ENCODE measurements at places on chromosomes 2 and 18.
A peak's percentile ranks its signal among the peaks of the same experiment; 100 is the strongest.

- DNase-seq = no peak
Observed at GRCh38 chr2:85674417-85674816, 6.4 kb upstream of the SFTPB start.

- DNase-seq = no peak
Observed at GRCh38 chr18:3051718-3052410, 38.9 kb upstream of the LPIN2 start.

GRCh38 chr18:37935086-37935485 is 369.5 kb upstream of the CELF4 start:
- DNase-seq = no peak

DNA sequence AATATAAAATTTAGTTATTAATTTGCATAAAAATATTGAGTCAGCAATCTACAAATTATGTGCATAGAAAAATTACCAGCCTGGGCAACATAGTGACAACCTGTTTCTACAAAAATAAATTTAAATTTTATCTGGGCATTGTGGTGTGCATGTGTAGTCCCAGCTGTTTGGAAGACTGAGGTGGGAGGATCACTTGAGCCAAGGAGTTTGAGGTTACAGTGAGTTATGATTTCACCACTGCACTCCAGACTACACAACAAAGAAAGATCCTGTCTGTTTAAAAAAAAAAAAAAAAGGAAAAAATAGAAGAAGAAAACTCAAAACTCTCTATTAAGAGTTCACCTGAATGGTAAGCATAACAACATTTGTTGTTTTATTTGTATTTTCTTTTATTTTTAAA is 1048.4 kb upstream of the CDH2 start:
- no peak for DNase-seq

DNA sequence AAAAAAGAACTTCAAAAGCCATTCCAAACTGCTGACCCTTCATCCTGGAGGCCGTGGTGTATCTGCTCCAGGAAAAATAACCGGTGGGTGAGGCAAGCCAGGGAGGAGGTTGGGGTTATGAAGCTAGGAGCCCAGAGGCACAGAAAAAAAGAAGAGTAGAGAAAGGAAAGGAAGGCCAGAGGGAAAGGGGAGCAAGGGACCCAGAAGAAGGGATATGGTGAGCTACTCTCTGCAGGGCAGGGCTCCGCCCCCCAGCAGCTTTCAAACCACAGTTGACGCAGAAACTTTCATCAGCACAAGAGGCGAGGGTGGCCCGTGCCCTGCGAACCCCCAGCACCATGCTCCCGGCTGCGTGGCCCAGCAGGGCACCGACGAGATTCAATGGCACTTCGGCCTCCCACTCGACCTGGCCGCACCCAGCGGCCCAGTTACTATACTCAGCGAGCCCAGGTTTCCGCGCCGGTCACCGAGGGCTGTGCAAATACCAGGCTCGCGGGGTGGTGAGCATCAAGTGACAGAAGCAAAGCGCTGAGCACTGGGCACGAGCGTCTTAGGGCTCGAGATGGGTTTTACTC is 665 bp downstream of the MCM6 start:
- DNase-seq = peak; percentile 46

GRCh38 chr2:205865905-205866441 is 183.7 kb downstream of the NRP2 start:
- no peak for DNase-seq

- DNase-seq = no peak
Observed at GRCh38 chr18:31419457-31419932, 28.0 kb upstream of the DSG3 start.

Data from stimulated activated CD8-positive, alpha-beta memory T cell treated with anti-CD3 and anti-CD28 coated beads, Interleukin-7, amount 100 ng/mL, for 1 hour (primary cell).